Immature natural killer cell (primary cell): ENCODE measurements at places on chromosomes 3 and 15. TPM values are rescaled to one million over a fixed set of nuclear protein-coding genes. Genes with fewer than 3 reads are reported as not detected.

CLDN1 gene
- polyA plus RNA-seq, result not detected

OIP5 gene
- polyA plus RNA-seq, result 0.35 TPM

VEPH1 gene
- polyA plus RNA-seq, result not detected

APEH gene
- 88.0 TPM for polyA plus RNA-seq

KLHL40 gene
- not detected for polyA plus RNA-seq

PLEKHO2 gene
- polyA plus RNA-seq, result 49.3 TPM

DNA sequence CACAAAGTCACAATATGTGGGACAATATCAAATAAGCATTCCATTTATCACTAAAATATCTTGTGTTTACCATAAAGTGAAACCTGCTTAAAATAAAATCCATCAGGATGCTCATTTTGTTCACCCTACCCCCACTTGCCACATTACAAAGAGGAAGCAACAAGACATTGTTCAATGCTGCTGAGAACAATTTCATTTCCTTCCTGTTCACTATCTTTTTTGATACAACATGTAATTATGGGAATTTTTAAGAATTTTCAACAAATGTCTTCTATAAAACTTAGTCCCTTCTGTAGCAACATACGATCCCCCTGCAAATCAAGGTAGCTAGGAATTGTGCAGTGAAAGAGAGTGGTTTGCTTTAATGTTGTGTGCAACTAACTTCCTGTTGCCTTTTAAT is 34.9 kb upstream of the GPR160 start:
- no peaks in the 10 kb centered on the region for H3K27me3 ChIP-seq
- H3K27ac ChIP-seq, result no peak overlapping the region
- H3K4me3 ChIP-seq, result no peak overlapping the region
- peaks cover 16% of the 10 kb centered on the region for H3K4me1 ChIP-seq
- H3K36me3 ChIP-seq, result peaks cover 14% of the 10 kb centered on the region

GRCh38 chr3:43917361-43917760 is 226.6 kb downstream of the ABHD5 start:
- no peak for DNase-seq
- no peak overlapping the region for H3K4me3 ChIP-seq
- no peaks in the 10 kb centered on the region for H3K4me1 ChIP-seq
- H3K36me3 ChIP-seq, result no peaks in the 10 kb centered on the region
- no peak overlapping the region for H3K27ac ChIP-seq
- H3K27me3 ChIP-seq, result no peaks in the 10 kb centered on the region

DNA sequence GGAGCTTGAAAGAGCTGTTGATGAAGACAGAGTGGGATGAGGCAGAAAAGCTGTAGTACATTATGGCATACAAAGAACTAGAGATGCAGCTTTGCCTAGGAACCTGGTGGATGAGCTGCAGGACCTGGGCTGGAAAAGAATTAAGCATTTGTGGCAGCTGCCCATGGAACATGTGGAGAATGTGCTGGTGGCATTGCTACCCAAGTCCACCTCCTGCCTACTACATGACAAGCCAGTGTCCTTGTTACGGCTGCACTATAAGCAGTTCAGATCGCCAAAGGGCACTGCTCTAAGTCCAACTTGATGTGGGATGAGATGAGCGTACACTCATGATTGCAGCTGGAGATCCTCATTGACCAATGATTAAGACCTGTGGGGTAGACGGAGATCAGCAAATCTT is 81.1 kb upstream of the ADPGK start:
- peaks cover 2% of the 10 kb centered on the region for H3K27me3 ChIP-seq
- DNase-seq, result no peak
- no peaks in the 10 kb centered on the region for H3K36me3 ChIP-seq
- H3K27ac ChIP-seq, result no peak overlapping the region

GRCh38 chr3:19147905-19148767 is at the start of gene KCNH8:
TSS of gene KCNH8 (plus strand) at chr3:19148510. CDS start at chr3:19148720, 210 bp downstream.
- H3K4me3 ChIP-seq, result peak within 1 kb of the TSS; percentile 92
- peak within 1 kb of the TSS; percentile 18 for H3K27ac ChIP-seq
- H3K4me1 ChIP-seq, result peaks cover 32% of the 10 kb centered on the region
- H3K36me3 ChIP-seq, result no peaks in the 10 kb centered on the region
- DNase-seq, result peak; percentile 4
- peaks cover 29% of the 10 kb centered on the region for H3K27me3 ChIP-seq

DNA sequence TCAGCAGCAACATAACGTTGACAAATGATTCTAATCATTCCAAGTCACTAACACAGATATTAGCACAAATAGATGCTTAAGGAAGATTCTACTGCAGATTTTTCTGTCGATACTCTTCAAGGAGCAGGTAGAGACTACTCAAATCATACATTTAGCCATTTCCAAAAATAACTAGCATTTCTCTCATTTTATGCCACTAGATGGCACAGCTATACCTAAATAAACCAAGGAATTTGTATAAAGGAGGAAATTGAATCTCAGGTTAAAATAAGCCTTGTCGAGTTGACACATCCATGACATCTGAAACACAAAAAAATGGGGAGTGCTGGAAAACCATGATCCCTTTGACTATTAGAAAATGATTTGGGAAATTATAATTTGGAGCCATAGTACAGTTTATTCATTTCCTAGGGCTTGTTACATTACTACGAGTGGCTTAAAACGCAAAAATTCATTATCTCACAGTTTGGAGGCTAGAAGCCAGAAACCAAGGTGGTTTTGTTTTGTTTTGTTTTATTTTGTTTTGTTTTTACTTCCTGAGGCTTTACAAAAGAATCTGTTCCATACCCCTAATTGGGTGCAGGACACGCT is 59.5 kb upstream of the STRIT1 start:
- H3K4me1 ChIP-seq, result no peaks in the 10 kb centered on the region
- peaks cover 4% of the 10 kb centered on the region for H3K27me3 ChIP-seq
- no peaks in the 10 kb centered on the region for H3K36me3 ChIP-seq
- no peak overlapping the region for H3K27ac ChIP-seq
- no peak for DNase-seq

GRCh38 chr3:64612916-64613526 is 74.8 kb downstream of the ADAMTS9 start:
- H3K4me1 ChIP-seq, result no peaks in the 10 kb centered on the region
- no peak overlapping the region for H3K27ac ChIP-seq
- peaks cover 3% of the 10 kb centered on the region for H3K36me3 ChIP-seq
- no peak overlapping the region for H3K4me3 ChIP-seq
- no peak for DNase-seq

- H3K4me3 ChIP-seq, result no peak overlapping the region
- H3K4me1 ChIP-seq, result no peaks in the 10 kb centered on the region
- no peaks in the 10 kb centered on the region for H3K36me3 ChIP-seq
Measured at GRCh38 chr3:133058831-133059230, 20.6 kb downstream of the TMEM108 start.

- H3K4me3 ChIP-seq, result no peak overlapping the region
- no peak overlapping the region for H3K27ac ChIP-seq
- DNase-seq, result no peak
- H3K36me3 ChIP-seq, result no peaks in the 10 kb centered on the region
- peaks cover 3% of the 10 kb centered on the region for H3K27me3 ChIP-seq
- H3K4me1 ChIP-seq, result peaks cover 8% of the 10 kb centered on the region
Measured at GRCh38 chr15:40275523-40275922, 7.3 kb downstream of the ANKRD63 start.

DNA sequence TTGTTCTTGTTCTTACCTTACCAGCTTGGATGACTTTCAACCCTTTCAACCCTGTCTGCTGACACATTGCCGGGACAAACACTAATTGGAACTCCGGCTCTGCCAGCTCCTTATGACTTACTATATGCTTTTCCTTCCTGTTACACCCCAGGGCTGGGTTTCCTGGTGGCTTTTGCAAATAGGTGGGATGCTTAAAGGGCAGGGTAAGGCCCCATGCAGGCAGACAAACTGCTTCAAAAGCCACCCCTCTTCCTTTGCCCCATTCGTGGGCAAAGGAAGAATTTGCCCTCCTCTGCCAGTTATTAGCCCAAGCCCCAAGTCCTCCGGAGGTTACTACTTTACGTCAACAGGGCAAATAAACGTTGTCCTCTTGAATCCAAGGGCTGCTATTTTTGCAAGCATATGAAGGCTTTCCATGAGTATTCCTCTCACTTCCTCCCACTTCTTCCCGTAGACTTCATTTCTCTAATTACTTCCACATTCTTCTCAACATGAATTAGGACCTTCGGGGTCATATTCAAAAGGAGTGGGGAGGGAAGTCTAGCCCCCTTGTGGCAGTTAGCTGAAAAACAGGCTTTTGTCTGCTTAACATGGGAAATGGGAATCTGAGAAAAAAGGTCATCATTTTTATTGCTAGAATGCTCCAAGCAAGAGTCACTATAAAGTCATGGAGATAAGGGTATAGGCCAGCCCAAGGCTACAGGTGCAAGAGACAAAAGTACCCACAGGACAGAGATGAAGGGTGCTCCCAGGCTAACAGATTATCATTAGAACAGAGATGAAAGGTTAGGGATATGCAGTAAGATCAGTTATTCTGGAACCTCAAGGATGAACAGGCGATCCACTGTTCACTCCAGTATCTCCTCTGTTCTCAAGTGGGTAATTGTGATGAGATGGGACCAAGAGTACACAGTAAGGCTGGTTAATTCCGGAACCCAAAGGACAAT is 56.3 kb upstream of the FSTL1 start:
- no peaks in the 10 kb centered on the region for H3K4me1 ChIP-seq
- no peaks in the 10 kb centered on the region for H3K36me3 ChIP-seq
- H3K27ac ChIP-seq, result no peak overlapping the region
- H3K27me3 ChIP-seq, result peaks cover 10% of the 10 kb centered on the region
- H3K4me3 ChIP-seq, result no peak overlapping the region

DNA sequence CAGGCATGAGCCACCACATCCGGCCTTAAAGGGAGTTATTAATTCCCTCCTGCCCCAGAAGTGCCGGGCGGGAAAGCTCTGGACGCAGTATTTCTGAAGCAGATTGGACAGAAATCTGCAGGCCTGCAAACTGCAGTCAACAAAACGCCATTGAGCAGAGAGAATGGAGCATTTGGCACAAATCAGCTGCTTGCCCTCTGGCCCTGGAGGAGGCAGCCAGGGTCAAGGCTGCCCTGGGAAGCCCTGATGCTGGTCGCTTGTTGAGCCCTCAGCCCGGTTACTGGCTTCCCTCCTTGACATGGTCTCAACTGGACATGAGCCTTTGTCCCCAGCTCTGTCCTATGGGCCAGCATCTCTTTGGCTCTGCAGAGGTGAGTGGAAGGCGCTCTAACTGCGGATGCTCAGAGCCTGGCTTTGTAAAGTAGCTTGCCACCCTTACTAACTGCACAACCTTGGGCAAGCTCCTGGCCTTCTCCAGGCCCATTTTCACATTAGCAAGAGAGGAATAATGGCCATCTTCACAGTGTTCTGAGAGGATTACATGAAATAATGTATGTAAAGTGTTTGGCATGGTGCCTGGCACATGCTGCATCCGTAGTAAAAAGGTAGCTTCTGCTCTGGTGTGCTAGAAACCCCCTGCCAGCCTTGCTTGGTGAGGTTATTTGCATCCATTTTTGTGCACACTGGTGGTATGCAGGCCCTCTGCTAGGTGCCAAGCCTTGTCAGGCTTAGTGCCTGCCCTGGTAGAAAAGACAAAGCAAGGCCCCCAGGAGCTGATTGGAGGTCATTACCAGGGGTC is 4.1 kb downstream of the SEMA4B start:
- H3K27me3 ChIP-seq, result no peaks in the 10 kb centered on the region
- no peaks in the 10 kb centered on the region for H3K36me3 ChIP-seq
- H3K27ac ChIP-seq, result no peak overlapping the region
- DNase-seq, result no peak
- no peak overlapping the region for H3K4me3 ChIP-seq

DNA sequence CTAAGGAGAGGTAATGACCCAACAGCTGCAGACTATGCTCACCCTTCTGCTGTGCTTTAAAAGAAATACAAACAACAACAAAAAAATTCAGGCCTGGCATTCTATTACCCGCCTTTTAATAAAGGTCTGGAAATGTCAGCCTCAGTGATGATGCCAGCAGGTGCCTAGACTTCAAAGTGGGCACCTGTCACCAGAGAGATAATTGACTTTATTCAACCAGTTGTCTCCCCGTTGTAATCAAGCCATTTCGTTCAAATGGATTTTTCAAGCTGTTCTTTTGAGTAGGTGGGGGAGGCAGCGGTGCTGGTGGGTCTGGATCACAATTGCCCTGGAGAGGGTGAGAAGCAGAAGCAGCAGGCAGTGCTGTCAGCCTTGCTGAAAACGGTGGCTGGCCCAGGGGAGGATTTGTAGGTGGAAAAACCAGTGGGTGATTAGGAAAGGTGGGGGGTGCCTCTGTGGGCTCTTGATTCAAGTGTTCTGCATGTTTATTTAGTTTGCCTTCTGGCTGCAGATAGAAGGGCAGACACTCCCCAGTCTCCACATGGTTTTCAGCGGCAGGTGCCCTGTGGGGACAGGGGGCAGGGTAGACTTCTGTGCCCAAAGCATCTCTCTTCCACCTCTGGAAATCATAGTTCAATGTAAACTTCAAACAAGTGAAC is 300.2 kb upstream of the SLCO3A1 start:
- no peak for DNase-seq
- H3K27me3 ChIP-seq, result peaks cover 2% of the 10 kb centered on the region
- H3K27ac ChIP-seq, result no peak overlapping the region
- H3K4me1 ChIP-seq, result no peaks in the 10 kb centered on the region
